ENCODE measurements at places on chromosomes 2 and 18.
A peak's percentile ranks its signal among the peaks of the same experiment; 100 is the strongest.

DNA sequence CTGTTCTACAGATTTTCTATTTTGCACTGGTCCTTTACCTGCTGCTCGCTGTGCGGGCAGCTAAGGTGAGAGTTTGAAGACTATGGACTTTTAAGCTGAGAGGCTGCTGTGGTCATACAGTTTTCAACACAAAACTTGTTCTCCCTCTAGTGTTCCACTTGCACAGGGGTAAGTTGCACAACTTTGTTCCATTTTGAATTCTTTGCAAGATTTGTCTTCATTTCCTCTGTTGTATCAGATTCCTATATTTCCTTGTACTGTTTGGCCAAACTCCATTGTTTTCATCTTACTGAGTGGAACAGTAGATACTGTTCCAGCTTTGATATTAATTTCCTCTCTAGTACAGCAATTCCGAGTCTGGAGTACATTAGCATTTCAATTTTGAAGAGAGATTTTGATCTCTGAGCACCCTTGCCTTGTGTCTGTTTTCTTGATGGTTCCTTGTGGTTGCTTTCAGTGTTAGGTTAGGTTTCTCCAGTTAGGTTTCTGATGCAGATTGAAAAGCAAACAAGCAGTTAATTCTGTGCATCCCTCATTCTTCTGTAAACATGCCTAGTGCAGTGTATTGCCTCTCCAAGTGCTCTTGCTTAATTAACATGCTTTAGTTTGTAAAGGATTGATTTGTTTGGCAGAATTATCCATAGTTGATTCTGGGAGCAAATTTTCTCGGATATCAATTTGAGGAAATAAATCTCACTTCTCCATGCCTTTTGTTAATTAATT lies 188.8 kb downstream of the PTPRM start:
- no peak for DNase-seq

- DNase-seq, result no peak
Observed at GRCh38 chr2:175057078-175057685, 52.0 kb upstream of the CHN1 start.

- no peak for DNase-seq
Observed at GRCh38 chr18:58758606-58759005, 87.3 kb downstream of the MALT1 start.

DNA sequence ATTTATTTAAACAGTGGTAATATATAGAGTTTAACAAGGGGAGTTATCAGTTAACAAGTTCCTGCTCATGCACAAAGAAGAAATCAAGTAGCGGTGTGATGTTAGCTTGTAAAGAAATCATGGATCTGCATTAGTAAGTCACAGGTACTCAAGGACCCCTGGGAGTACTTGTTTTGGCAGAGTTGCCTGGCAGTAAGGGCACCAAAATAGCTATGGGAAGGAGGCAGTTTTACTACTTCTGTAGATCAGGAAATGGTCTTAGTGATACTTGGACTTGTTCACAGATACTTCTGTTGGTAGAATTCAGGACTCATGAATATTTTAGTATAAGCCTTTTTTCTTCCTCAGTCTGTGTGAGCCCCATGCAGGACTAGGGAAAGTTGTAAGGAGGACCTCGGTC lies 107.3 kb upstream of the IL1R2 start:
- DNase-seq, result no peak

- DNase-seq, result no peak
Observed at GRCh38 chr2:44952143-44952805, 10.8 kb downstream of the SIX3 start.

DNA sequence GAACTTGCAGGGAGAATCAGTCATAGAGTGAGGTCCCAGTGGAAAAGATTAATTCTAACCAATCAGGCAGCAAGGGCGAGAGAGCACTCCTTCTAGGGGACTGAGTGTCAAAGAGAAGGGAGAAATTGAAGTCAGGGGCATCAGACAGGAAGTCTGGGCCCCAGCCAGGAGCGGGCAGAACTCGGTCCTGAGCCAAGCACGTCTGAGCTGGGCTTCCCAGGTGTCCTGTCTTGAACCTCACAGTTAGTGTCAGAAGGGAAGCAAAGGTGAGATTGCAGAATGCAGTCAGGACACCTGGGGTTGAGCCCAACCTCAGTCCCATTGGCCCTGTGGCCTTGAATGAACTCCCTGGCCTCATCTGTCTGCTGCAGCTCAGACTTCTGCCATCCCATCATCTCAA lies 220.9 kb downstream of the SMAD2 start:
- no peak for DNase-seq

DNA sequence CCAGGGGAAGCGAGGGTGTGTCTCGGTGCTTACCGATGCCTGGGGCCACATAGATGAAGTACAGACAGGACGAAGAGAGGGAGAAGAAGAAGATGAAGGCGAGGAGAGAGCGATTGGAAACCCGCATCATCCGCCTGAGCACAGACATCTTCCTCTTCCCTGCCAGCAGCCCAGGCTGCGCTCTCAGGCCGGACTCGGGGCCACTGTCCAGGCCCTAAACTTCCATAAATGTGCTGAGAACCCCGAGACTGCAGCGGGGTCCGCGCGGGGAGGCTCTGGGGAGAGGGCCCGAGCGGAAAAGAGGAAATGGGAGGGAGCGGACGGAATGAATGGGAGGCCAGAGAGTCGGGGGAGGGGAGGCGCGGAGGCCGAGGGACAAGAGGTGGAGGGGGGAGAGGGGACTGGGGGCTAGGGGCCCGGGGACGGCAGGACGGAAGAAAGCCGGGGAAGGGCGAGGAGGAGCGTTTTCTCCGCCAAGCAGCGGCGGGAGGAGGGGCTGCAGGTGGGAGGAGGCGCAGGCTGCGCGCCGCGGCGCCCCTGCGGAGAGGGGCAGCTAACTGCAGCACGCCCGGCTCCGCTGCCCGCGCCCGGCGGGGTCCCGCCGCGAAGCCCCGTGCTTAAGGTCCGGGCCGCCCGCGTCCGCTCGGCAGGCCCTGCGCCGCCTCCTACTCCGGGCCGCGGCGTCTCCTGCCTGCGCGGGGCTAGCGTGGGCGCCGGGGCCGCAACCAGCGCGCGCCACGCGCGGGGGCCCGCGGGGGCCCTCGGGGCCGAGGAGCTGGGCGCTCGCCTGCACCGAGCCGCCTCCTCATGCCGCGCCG lies at the start of gene B4GALT6:
TSS of gene B4GALT6 (minus strand) at position 303 of the 818 bp plus-strand sequence. CDS start at position 148, 155 bp downstream.
- peak; percentile 14 for DNase-seq

- DNase-seq, result no peak
Observed at GRCh38 chr18:52287151-52287550, 52.8 kb upstream of the DCC start.

DNA sequence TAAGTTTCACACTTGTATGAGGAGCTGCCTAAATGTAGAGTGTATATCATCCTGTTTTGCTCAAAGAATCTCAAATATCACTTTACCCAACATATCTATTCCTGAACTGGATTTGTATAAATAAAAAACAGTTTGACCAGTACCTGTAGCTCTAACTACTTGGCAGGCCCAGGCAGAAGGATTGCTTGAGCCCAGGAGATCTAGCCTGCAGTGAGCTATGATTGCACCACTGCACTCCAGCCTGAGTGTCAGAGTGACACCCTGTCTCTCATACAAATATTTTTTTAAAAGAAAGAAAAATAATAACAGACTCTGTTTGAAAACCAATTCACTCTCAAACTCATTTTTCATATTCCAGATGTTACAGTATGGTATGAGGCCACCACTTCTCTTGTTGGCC lies 7.7 kb upstream of the LIMS2 start:
- DNase-seq, result no peak

- no peak for DNase-seq
Observed at GRCh38 chr2:119409506-119409905, 22.1 kb upstream of the TMEM37 start.

Measured in activated gamma-delta T cell treated with Interleukin-2 at 50 U/mL for 16 hours (primary cell).